Colonic mucosa (tissue), 4 donors: ENCODE measurements at places on chromosomes 13 and 19. TPM values are rescaled to one million over a fixed set of nuclear protein-coding genes. Genes with fewer than 3 reads are reported as not detected.

- peak; percentile 27 for DNase-seq
Observed at GRCh38 chr13:98141509-98142379, 1.1 kb upstream of the FARP1 start.

DNA sequence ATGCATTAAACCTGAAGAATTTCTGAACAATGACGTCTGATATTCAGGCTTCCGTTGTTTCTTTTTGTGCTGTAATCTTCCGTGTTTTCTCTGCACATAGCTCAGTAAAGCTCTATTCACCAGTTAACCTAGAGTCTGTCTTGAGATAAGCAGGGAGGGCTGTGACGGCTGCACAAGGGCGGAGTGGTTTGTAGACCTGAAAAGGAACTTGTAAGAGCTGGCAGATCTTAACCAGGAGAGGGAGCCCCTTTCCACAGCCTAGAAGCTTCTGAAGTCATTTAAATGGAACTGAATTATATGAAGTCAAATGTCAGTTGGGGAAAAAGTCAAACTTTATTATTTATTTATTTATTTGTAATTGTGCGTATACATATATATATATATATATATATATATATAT, 27.5 kb downstream of the DPRX start:
- no peak for DNase-seq

The JAK3 gene
- 4.0 TPM for total RNA-seq

- no peak for DNase-seq
Observed at GRCh38 chr13:91228940-91229339, 118.5 kb upstream of the MIR17HG start.

- DNase-seq: no peak
Observed at GRCh38 chr13:86870444-86870843, 800.7 kb upstream of the SLITRK5 start.

The DKKL1 gene
- total RNA-seq: not detected

The CD22 gene
- total RNA-seq: 1.6 TPM

DNA sequence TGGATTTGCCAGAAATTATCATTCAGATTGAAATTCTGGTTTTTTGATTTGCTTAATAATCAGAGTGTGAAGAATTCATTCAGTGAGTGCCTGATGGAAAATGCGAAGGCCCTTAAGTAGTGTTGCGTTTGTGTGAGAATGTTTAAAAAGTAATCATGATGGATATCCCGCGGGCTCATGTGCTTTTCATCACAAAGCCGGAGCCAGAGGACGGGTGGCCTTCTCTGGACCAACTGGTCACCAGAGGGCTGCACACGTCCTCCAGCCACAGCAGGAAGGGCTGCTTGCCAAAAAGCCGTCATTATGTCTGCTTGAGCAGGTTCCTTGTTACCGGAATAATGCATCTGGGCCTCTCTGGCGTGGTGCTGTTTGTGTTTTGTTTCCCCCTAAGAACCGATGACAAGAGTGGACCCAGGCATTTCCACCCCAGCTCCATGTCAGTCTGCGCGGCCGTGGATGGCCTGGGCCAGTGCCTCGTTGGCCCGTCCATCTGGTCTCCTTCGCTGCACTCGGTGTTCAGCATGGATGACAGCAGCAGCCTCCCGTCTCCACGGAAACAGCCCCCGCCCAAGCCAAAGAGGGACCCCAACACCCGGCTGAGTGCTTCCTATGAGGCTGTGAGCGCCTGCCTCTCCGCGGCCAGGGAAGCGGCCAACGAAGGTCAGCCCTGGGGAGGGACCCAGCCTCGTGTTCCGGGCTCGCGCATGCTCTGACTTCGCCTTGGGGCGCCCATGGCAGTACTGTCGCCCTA, 497.7 kb downstream of the MYO16 start:
- no peak for DNase-seq

- no peak for DNase-seq
Observed at GRCh38 chr19:2255982-2256685, at the start of gene JSRP1. Gene JSRP1 (minus strand): TSS chr19:2256417. CDS start chr19:2255314, 1,103 bp downstream.

The FFAR3 gene
- not detected for total RNA-seq

GRCh38 chr13:94641409-94641941, 39.8 kb downstream of the GPR180 start:
- DNase-seq: no peak

DNA sequence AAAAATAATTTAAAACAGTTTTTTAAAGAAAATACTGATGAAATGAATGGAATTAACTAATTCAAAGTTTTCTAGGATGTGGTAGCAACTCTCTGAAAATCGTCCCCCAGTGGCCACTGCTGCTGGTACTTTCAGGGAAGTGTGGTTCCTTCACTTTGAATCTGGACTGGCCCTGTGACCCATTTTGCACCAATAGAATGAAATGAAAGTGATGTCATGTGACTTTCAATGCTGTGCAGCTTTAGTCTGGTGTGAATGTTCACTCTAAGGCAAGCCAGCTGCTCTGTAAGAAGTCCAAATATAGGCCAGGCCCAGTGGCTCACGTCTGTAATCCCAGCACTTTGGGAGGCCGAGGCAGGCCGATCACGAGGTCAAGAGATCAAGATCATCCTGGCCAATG, 26.4 kb upstream of the HNRNPA1L2 start:
- DNase-seq: no peak

The PNMA8B gene
- total RNA-seq: 0.29 TPM

DNA sequence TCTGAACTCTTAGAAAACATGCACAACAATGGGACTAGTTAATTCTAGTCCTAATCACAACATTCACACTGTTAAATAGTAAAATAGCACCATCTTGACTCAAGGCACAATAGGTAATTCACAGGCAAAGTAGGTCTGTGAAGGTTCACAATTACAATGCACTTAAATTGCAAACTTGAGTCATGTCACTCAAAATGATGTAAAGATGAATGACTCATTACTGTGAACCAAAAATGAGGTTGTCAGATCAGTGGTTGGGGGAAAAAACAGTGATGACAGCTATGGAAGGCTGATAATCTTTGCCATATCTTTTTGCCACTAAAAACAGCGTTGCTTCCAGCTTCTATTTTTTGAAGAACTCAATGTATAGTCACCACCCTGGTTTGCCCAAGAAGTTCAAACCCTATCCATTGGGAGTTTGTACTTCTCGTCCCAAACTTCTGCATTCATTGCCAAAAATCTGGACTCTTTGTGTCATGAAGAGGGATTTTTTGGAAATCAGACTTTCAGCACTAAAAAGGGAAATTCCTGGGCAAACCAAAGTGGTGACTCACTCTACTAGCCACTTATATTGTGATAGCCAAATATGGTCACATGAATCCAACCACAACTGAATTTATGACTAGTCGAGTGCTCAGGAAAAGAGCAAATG, 200.9 kb upstream of the TMTC4 start:
- no peak for DNase-seq

The OVOL3 gene
- total RNA-seq: not detected

DNA sequence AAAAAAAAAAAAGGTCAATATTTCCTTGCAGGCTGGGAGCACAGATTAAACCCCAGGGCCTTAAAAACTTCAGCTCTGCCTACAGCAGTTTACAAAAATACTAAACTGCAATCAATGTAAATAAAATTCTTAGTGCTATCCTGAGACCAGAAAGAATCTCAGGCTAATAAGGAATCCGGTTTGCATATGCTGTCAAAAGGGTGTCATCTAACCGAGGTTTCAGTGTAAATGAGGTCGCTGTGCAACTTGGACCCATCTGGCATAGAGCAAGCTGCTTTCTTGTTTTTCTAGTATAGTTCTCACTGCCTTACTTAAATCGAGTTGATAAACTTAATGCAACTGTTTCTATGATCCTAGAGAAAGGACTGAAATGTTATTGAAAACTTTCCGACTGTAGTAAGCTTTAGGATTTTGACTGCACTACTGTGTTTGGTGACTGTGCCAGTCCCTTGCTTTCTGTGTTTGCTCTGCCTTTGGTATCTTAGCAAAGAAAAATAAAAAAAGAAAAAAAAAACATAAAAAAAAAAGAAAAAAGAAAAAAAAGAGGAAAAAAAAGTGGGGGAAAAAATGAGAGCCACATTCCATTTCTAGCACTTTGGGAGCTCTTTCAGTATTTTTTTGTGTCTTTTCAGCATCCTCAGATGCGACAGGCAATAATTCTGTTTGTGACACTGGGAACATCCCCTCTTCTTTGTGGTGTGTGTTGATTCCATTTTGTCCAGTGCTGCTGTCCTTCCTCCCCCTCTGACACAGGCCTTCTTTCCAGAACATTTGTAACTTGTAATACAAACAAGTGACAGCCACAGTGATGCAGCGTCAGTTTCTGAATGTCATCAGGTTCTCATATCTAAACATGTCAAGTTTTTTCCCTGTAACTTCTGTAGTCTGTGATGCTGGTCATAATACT, 340.5 kb downstream of the ZNF536 start:
- DNase-seq: no peak

- DNase-seq: no peak
Observed at GRCh38 chr19:18586306-18586705, 2.3 kb upstream of the REX1BD start.
